RWPE1 (cell line): ENCODE measurements at places on chromosomes 12 and 14.

GRCh38 chr12:122894193-122895121 is 1.5 kb downstream of the VPS37B start:
- no peak for DNase-seq

- peak; percentile 46 for DNase-seq
Measured at GRCh38 chr14:74886001-74886400, 4.3 kb downstream of the DLST start.

DNA sequence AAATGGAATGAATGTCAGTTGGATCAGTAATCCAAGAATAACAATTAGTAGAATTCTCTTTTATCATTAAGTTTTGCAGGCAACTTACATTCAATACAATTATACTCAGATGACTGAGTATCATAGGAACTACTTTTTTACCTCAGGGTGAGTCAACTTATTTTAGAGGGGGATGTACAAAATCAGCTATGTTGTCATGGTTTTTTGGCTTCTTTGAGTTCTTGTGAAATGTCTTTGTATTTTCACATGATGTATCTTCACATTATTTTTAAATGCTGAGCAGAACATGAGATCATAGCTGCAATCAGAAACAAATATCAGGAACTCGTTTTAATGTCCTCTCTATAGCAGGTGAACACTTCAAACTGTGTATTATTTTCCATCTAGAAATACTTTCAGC is 65.3 kb upstream of the PTPRR start:
- no peak for DNase-seq

DNA sequence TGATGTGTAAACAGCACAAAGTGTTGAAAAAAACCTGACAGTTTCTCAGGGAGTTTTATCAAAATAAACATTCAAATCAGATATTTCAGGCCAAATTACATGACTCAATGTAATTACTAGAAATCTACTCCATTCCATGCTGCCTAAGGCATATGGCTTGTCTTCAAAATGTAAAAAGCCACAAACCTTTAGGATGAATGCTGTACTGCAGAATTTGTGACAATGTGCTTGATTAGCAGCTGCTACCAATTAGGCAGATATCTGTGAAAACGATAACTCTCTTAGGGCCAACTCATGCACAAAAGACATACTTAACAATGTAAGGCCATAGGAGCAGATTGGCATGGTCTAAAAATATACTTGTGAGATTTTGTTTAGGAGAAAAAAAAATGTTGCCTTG is 267.0 kb downstream of the DACT1 start:
- DNase-seq = no peak

DNA sequence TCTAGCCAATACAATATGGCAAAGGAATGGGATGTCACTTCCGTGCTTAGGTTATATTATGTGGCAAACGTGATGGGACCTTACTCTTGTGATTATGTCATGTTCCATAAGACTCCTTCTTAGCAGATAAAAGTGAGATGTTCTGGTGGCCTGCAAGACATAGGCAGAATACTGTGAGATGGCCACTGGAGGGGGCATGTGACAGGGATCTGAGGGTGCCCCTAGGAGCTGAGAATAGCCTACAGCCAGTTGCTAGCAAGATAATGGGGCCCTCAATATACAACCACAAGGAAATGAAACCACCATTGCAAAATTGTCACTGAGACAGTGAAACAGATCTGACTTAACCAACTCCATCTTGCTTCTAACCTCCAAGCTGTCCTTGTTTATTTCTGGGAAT is 151.4 kb upstream of the SSTR1 start:
- no peak for DNase-seq

DNA sequence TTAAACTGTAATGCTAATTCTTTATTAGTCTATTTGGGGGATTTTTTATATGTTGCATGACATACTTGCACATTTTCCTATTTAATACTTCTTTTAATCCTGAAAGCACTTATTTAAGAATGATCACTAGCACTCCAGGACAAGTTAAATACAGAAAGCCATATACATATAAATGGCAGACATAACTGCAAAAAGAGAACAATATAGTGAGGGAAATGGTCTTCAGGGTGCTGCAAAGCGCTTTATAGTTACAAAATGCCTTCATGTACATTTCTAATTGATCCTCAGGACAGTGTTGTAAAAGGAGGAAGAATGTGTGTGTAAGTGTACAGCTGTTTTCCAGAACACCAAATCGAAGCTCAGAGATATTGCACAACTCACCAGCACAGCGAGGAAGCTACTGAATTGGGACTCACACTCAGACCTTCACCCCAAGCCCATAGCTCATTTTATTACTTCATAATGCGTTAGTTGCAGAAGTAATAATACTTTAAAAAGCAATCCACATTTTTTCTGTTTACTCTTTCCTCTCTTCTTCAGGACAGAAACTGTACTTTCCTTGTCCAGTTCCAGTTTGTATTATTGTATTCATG is 428.2 kb downstream of the RAD51B start:
- no peak for DNase-seq

GRCh38 chr14:23910101-23910875 is 43.3 kb upstream of the DHRS4 start:
- DNase-seq = peak; percentile 83

DNA sequence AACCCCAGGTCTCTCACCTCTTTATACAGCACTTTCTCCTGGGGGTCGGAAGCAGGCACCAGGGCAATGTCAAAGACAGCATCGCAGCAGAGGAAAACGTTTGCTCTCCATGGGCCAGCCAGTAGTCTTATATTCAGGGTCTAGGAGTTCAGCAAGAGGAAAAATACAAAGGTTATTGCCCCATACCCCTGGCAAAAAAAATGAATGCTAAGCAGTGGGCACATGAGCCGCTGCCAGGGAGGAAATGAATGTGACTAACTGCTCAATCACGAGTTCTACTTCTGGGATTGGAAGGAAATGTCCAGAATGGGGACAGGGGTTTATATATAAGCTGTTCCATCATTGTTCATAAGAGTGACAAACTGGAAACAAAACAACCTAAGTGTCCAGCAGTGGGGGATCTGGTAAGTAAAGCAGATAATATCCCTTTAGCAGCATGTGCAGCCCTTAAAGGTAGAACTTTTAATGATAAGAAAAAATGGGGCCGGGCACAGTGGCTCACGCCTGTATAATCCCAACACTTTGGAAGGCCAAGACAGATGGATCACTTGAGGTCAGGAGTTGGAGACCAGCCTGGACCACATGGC is 53.8 kb downstream of the PHETA1 start:
- no peak for DNase-seq

DNA sequence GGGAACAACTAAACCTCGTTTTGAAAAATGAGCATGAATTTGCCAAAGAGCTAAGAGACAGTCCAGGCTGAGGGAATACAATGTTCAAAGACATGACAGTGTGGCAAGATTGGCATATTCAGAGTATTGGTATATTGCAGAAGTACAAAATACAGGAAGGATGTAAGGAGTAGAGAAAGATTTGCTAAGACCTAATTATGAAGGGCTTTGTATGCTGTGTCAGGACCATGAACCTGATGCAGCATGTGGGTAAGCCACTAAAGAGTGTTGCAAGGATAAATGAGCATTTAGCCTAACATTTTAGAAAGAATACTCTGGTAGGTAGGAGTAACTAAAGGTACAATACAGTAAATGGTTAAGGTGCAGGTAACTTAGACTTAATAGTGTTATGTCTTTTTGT is 65.1 kb downstream of the KTN1 start:
- no peak for DNase-seq

DNA sequence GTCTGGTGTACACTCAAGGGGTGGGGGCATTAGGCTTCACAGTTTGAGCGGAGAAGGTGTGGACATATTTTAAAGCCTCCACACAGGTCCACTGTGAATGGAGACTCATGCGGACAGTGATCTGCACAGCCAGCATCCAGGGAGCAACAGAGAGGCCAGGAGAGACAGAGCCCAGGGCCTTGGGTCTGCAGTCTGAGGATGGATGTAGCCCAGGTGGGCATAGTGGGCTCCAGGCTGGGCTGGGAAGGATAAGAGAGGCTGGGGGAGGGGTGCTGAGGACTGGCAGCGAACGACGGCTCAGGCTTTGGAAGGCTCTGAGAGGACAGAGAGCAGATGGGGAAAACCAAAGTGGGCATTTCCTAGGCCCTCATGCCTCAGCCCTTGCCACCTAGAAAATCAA is 128.8 kb downstream of the PAPOLA start:
- DNase-seq = no peak

GRCh38 chr14:89042021-89042420 is 217.6 kb downstream of the TTC8 start:
- no peak for DNase-seq

- DNase-seq = no peak
Measured at GRCh38 chr14:36870776-36871175, 209.1 kb downstream of the PAX9 start.

GRCh38 chr14:20455355-20456300 is 602 bp downstream of the APEX1 start:
- DNase-seq = peak; percentile 76

DNA sequence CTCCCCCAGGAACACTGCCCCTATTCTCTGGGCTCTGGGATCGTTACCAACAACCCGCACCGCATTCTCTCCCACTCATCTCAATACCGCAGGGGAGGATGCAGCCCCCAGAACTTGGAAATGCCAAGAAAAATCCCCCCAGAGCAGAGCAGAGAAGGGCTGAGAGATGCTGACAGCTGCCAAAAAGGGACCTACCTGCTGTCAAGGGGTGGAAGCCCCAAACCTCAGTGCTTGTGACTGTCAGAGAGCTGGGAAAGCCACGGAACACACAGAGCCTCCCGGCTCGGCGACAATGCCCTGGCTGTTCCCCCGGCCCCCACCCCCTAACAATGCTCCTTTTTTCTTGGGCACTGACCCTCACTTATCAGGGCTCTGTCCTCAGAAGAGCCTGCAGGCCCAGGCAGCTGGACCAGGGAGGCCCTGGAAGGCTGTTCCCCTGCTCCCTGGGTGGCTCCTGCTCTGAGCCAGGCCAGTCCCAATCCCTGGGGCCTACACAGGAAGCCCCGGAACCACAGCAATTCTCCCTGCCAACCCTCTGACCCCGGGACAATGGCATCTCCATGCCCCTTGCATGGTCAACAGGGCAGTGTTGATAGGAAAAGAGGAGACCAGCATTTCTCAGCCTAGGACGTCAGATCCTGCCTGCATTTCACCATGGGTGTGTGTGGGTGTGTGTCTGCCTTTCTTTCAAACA is 78.9 kb downstream of the ITPK1 start:
- DNase-seq = no peak

DNA sequence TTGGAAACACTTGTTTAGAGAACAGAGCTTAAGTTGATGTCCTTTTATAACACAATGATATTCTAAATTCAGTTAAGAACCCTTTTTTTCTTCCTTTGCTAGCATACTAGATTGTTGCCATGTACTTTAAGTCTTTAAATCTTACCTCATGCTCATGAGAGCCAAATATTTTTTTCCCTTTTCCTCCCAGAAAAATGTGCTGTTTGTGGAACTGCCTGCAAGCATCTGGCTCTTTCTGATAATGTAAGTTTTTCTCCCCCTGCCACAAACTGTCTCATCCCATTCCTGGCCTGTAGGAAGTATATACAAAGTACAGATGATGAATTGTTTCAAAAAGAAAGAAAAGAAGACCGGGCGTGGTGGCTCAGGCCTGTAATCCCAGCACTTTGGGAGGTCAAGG is 5.3 kb downstream of the RNF212B start:
- no peak for DNase-seq

- DNase-seq = no peak
Measured at GRCh38 chr12:76307083-76307482, 41.1 kb downstream of the BBS10 start.

- DNase-seq = no peak
Measured at GRCh38 chr14:53144244-53144643, 8.9 kb downstream of the DDHD1 start.
